Glutamatergic neuron (in vitro differentiated cells): ENCODE measurements at places on chromosomes 2 and 18. TPM values are rescaled to one million over a fixed set of nuclear protein-coding genes. Genes with fewer than 3 reads are reported as not detected.

Gene TMEFF2
- total RNA-seq, result 23.9 TPM

Gene AKAIN1
- 14.1 TPM for total RNA-seq

- no peak for DNase-seq
Observed at GRCh38 chr2:206798000-206798399, 32.6 kb downstream of the FASTKD2 start.

GRCh38 chr2:44351088-44351487 is 10.2 kb downstream of the PREPL start:
- DNase-seq, result no peak

DNA sequence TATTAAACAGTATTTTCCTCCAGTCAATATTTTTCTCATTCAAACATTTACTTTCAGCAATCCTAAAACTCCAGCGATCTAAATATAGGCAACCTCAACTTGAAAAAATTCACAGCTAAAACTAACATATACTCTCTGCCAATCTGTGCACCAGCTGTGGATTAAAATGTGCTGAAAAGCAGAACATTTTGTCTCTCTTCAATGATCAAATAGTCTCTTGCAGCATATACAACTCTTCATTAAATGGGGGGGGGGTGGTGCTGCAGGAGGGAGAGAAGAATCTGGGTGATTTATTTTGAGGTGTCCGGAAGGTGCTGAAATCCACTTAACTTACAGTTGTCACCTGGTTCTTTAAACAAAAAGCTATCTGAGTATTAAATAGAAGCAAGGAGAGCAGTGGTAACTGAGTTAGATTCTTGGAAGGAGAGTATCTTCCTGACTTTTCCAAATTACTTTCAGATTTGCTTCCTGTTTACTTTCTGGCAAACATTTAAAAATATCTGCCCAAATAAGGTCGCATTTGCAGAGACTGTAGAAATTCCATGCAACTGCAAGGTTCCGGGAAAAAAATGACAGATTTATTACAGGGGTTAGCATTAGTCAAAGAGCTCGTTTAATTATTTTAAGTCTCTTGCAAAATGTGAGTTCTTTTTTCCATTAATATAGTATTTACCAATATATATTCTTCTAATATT is 904.7 kb upstream of the ACVR2A start:
- no peak for DNase-seq

- no peak for DNase-seq
Observed at GRCh38 chr2:29186817-29187216, 71.6 kb downstream of the CLIP4 start.
